Omental fat pad (tissue), 4 donors: ENCODE measurements at places on chromosomes 7 and 10.

DNA sequence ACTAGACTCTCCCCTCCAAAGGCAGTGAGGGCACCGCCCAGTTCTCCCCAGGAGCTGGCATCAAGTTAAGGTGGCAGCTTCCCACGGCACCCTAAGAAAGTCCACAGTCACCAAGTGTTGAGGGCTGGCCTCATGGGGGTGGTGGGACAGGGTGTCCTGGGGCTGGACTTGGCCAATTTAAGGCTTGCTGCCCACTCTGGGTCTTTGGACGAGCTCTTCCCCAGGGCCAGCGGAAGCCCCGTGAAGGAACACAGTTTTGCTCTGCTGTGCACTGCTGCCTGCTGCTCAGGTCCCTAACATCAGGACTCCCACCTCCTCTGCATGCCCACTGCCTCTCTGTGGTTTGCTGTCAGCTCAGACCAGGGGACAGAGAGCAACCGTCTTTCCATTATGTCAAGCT, 57.3 kb upstream of the TMEM72 start:
- no peak for DNase-seq

GRCh38 chr7:47581804-47582763, at the start of gene TNS3:
TSS of gene TNS3 (minus strand) at chr7:47582111. CDS start at chr7:47439636, 142,475 bp downstream.
- DNase-seq = no peak

- no peak for DNase-seq
Observed at GRCh38 chr7:156446990-156447389, 193.6 kb upstream of the RNF32 start.

DNA sequence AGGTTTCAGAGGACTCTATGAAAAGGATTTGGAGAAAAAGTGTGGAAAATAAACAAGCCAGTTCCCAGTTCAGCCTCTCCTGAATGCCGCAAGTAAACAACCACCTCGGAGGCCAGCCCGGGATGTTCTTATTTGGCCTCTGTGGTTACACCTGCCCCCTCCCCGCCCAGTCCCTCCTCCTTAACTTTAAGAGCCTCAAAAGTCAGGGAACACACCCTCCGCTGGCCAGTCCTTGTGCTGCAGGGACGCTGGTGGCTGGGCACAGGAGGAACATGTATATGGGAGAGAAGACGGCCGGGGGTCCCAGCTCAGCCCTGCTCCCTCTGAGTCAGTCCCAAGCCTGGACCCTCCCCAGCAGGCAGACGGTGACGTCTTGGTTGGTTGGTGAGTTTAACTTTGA, 6.1 kb downstream of the CHST3 start:
- no peak for DNase-seq

GRCh38 chr7:94030634-94031033, 26.5 kb upstream of the BET1 start:
- no peak for DNase-seq

GRCh38 chr7:70867513-70867912, 264.4 kb upstream of the GALNT17 start:
- no peak for DNase-seq

DNA sequence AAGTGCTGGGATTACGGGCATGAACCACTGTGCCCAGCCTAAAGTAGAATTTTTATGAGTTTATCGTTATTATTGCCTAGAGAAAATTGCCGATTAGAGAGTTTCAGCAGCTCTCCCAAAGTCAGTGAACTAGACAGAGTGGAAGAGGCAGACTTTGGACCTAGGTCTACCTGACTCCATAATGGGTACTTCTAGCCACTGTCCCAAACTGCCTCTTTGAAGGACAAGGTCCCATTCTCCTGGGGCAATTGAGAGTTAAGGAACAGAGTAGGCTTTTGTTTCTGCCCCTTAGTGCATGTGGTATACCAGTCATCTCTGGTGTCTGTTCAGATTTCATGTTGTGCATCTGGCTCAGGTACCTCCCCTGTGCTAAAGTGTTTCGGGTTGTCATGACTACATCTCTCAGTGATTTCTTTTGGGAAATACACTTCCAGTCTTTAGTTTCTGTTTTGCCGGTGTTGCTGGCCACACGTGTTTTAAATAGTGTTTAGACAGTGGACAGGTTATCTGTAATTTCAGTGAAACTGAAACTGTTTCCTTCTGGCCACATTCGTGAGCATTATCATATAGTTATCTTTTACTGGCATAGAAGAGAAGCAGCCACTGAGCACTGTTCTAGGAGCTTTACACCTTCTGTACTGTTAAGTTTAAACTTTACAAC, 4.7 kb downstream of the TMEM236 start:
- no peak for DNase-seq

- DNase-seq = no peak
Observed at GRCh38 chr7:129462420-129462819, 28.2 kb downstream of the STRIP2 start.

GRCh38 chr7:26853788-26854393, 10.5 kb downstream of the SKAP2 start:
- no peak for DNase-seq
